Inflammatory macrophage (primary cell): ENCODE measurements at places on chromosomes 2 and 18.
A peak's percentile ranks its signal among the peaks of the same experiment; 100 is the strongest.

GRCh38 chr2:51782921-51783765 is 751.2 kb upstream of the NRXN1 start:
- DNase-seq, result no peak

DNA sequence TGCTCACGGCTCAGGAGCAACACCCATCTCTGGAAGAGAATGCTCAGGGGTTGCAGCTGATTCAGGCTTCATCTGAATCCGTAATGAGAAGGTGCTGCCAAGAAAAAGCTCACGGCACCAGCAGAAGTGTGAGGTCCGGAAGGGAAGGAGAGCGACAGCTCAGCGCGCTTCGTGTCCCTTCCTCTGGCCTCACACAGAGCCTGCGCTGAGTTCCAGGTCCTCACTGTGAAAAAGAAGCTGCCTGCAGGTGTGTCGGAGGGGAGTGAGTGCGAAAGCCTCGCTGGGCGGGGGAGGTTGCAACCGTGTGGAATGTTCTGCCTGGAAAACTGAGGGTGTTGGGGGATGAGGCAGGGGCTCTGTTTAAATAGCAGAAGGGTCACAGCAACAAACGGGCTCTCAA is 76.2 kb upstream of the TWIST2 start:
- DNase-seq, result no peak

GRCh38 chr2:20220806-20221554 is 4.0 kb downstream of the SDC1 start:
- DNase-seq, result no peak

GRCh38 chr18:29712785-29713184 is 1329.8 kb downstream of the DSC3 start:
- DNase-seq, result no peak

- no peak for DNase-seq
Observed at GRCh38 chr2:68845043-68845442, 26.2 kb downstream of the BMP10 start.

DNA sequence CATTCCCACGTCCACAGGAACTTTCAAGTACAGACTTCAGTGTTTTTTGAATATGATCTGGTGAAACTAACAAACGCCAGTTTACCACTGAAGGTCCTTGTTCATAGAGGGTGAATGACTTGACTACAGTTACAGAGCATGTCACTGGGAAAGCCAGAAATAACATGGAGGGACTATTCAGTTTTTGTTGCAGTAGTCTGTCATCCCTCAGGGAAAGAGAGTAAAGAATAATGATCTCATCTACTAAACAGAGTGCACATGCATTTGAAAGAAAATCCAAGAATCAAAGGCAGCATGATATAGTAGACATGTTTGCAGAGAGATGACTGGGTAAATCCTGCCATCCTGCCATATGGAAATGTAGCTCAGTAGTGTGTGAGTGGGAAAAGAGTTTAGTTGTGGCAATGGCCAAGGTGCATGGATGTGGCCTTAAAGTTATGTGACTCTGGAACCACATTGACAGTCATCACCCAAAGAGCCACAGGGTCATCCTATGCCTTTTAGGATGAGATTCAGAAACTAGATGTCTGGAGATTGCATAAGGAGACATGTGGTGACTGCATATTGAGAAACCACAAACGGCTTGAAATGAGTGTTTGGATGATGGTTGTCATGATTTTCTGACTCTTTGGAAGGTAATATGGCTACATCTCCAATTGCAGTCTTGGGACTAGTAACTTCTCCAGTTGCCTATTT is 125.3 kb upstream of the ZEB2 start:
- peak; percentile 86 for DNase-seq

GRCh38 chr2:239520811-239521517 is 120.1 kb upstream of the HDAC4 start:
- DNase-seq, result no peak

DNA sequence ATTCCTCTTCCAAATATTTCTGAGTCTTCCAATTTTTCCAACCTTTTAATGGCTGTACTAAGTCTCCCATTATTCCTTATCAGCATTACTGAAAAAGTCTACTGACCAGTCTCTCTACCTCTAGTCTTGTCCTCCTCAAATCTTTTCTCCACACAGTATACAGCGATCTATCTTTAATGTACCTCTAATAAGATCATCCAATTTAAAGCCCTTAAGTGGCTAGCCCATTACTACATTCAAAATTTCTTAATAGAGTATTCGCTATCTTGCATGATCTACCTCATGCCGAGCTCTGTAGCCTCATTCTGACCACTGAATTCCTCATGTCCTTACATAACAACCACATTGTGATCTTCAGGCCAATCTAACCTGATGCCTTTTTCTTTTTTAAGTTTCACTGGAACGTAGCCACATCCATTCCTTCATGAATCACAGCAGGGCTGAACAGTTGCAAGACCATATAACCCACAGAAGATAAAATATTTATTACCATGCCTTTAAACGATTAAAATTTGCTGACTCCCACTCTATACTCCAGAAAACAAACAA is 57.9 kb downstream of the SLC66A3 start:
- no peak for DNase-seq

GRCh38 chr2:112772322-112772721 is 7.9 kb upstream of the CKAP2L start:
- peak; percentile 54 for DNase-seq

GRCh38 chr2:151049746-151050145 is 211.9 kb downstream of the RBM43 start:
- no peak for DNase-seq

DNA sequence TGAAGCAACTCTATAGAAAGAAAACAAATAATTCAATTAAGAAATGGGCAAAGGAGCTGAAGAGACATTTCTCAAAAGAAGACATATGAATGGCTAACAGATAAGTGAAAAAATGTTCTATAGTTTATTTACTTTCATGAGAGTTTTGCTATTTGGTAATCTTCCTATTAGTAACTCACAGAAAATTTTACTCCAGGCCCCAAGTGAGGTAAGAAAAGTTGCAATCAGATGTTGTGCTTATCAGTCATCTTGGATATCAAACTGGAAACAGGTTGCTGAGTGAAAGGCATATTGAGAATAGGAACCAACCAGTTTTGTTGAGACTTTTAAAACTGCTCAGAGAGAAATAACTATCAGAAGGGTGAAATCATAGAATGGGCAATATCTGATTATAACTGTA is 1179.0 kb upstream of the ACVR2A start:
- DNase-seq, result no peak

- no peak for DNase-seq
Observed at GRCh38 chr2:51420511-51420910, 388.6 kb upstream of the NRXN1 start.

GRCh38 chr2:80894486-80894885 is 589.9 kb upstream of the LRRTM1 start:
- DNase-seq, result no peak

GRCh38 chr18:23094411-23095190 is 40.7 kb upstream of the CABLES1 start:
- no peak for DNase-seq

DNA sequence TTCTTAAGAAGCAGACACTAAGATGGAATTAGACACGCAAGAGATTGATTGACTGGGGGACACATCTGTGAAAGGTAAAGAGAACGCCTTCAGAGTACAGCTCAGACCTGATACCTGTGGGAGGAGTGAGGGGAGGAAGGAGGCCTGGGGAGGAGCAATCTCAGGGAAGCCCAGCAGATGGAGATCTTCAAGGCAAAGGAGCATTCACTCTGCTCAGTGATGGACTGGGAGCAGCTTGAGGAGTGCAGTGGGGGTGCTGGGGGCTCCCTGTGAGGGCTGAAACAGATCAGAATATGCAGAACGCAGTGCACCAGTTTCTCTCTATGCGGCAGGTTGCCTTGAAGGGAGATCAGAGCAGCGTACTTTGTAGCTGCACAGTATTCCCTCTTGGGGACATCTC is 103.7 kb upstream of the ATP8B1 start:
- no peak for DNase-seq

DNA sequence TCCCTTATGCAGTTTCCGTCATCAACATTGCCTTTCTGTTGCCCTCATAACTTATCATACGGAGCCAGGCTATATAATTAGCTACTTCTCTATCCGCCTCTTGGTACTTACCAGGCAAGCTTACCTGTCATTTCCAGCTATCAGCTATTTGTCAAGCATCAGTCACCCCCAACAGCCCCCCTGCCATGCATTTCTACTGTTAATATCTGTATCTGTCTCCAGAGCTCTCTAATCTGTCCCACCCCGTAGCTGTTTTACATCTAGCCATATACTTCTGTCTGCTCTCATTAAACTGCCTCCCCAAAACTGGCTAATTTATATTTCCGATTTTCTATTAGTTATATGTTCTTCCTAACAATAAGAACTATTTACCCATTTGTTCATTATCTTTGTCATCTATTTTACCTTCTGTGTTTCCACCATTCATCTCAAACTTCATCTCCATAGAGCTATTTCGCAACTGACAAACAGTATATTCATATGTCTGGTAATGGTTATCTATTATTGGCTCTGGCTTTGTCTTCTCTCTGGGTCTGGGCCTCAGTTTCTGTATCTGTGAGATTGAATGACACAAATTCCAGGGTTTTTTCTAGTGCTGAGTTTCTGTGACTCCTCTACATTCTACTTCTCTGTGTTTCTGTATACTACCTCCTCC is 9.6 kb downstream of the EMX1 start:
- DNase-seq, result no peak

- DNase-seq, result no peak
Observed at GRCh38 chr2:118340103-118340502, 251.8 kb downstream of the INSIG2 start.

DNA sequence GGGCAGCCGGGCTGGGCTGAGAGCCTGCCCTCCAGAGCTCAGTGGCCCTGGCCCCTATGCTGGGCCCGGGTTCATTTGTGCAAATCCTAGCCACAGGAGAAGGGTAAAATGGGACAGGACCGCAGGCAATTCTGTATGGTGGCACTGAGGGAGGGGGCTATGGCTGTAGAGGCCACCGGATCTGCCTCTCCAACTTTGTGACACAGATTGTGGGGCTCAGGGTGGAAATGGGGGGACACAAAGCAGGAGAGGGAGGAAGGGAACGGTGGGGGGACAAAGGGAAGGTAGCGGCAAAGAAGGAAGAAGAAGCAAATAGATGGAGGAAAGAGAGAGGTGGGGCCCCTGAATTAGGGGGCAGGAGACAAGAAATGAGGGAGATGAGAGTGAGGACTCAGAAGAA is 201.1 kb downstream of the SMAD2 start:
- DNase-seq, result no peak

DNA sequence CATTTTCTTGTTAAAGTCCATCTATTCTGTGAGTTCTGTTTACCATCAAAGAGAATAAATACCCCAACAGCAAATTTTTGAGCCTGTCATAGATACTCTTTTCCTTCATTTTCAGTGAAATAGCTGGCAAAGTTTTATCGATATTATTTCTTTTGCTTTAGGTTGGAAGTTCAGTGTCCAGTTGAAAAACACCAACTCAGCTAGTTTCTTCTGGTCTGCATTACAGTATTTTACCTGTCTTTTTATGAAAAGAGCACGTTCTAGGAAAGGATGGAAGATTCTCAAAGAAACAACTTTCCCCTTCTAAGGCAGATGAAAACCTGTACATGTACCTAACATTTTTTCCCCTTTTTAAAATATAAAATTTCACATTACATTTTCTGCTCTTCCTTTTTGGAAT is 80.4 kb upstream of the PROKR1 start:
- DNase-seq, result no peak

DNA sequence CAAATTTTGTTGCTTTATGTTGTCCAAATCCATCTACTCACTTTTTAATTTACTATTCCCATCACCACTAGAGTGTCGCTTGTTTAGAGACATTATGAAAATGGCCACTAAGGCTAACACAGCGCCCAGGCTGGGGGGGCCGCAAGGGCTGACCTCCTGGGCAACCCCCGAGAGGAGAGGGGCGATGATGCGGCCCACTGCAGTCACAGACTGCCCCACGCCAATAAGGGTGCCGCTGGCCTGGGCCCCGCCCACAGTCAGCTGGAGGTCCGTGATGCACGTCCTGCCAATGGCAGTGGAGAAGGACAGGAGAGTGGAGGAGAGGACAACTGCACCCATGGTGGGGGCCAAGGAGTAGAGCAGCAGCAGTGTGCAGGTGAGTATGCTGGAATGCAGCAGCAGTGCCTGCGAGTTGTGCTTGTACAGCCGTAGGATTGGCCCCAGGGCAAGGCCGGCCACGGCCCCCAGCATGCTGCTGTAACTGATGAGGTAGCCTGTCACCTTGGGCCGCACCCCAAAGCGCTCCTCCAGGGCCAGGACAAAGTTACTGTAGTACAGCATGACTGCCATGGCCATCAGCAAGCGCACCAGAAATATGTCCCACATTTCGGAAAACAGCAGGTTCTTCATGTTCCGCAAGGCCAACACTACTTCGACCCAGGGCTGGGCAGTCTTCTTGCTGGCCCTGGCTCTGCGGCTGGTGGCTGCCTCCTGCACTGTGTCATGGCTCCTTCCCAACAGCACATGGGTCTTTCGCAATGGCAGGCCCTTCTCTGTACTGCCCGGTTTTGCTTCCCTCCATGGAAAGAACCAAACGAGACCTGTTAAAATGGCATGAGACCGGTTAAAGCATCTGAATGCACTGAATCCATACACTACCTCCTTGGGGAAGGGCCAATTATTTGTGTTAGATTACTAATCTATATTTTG is 43.2 kb upstream of the TMEM182 start:
- no peak for DNase-seq

DNA sequence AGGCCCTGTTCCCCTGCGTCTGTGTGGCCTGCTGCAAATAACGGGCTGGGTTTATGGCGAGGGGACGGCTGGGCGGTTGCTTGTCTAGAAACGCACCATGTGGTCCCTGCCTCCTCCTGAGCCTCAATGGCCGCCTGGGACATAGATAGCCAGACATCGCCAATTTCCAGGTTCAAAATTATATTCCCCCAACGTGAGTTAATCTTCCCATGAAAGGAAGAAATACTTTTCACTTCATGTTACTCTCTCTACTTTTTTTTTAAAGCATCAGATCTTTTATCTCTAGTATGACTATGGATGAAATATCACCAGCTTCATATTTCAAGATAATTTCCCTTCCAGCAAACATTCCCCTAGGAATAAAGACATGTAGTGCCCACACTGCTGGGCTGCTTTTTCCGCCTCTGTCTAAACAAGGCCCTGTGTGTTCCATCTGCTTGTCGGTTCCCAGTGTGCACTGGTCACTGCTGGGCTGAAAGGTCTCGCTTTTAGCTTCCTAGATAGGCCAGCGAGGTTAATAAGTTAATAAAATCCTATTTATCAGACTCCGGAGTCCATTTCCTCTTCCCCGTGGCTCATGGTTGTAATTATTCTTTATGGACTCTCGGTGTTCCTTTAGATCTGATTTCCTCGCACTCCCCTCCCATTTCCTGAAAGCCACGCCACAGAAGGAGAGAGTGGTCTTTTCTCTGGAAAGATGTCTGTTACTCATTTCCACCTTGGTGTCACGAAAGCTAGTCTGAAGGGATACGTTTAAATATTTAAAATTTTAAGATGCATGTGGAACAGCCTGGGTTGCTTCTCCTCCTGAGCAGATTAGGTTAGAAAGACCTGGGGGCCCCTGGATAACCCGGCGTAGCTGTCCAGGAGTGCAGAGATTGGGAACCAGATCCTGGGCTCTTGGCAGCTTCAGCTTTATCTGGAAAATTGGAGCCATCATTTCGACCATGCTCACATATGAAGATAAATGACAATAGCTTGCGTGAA is 196.6 kb upstream of the COPS8 start:
- no peak for DNase-seq
